ENCODE measurements at places on chromosomes 3 and 15.

GRCh38 chr3:132530624-132531023 lies 66.4 kb upstream of the ACKR4 start:
- DNase-seq = no peak

- DNase-seq = peak; percentile 7
Observed at GRCh38 chr3:120450600-120451271, at the start of gene FSTL1. Gene FSTL1, minus strand, starts transcription at chr3:120450992. Its CDS starts 246 bp downstream, at chr3:120450746.

GRCh38 chr15:32730677-32731654 lies 13.2 kb downstream of the GREM1 start:
- DNase-seq = peak; percentile 89

- DNase-seq = no peak
Observed at GRCh38 chr15:40090774-40091455, 17.8 kb downstream of the BMF start.

GRCh38 chr15:40618906-40619305 lies 24.9 kb downstream of the KNL1 start:
- no peak for DNase-seq

- no peak for DNase-seq
Observed at GRCh38 chr15:71189718-71190117, 74.4 kb downstream of the THSD4 start.

DNA sequence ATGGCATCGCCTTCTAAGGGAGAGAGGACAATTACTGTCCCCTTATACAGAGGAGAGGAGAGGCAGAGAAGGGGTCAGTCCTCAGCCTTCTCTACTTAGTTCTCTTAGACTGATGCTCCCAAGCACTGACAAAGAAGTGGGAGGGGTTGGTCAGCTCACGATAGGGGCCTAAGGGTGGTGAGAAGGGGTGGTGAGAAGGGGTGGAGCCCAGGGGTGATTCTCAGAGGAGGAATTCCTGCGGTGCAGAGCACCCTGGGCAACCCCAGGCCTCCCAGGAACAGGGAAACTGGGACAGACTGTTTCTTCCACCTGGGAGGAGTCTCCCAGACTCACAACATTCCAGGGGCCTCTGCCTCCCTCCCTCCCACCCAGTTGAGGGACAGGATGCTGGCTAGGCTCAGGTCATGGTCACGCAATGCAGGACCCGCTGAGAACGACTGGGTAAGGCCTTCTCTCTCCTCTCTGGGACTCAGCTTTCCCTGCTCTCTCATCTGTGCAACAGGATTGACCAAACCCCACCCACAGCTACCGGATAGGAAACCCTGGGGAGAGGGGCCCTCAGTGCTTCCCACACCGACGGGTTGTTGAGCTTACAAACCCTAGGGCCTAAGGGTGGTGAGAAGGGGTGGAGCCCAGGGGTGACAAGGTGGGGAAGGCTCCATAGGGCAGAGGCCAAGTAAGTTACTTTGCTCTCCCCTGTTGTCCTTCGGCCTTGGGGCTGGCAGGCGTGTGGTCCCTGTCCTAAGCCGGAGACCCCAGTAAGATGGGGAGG lies 1.5 kb downstream of the TPRA1 start:
- DNase-seq = peak; percentile 76

- DNase-seq = no peak
Observed at GRCh38 chr3:31508452-31509146, 24.1 kb upstream of the STT3B start.

GRCh38 chr15:69289342-69290146 lies 9.2 kb upstream of the PAQR5 start:
- DNase-seq = peak; percentile 13

DNA sequence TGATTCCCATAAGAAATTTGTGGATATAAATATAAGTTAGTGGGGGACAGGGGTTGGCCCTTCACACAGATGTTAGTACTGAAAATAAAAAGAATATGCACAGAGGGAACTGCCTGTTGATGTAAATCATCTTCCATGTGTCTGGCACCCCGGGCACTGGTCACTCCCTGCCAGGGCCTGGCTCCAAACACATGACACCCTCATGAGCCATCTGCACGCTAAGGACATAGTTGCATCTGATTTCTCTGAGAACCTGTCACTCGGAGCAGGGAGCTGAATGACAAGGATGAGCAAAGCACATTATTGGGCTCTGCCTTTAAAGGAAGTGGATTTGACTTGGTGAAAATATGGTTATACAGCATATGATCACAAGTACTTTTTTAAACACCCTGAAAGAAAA lies 66.2 kb upstream of the TSC22D2 start:
- no peak for DNase-seq

DNA sequence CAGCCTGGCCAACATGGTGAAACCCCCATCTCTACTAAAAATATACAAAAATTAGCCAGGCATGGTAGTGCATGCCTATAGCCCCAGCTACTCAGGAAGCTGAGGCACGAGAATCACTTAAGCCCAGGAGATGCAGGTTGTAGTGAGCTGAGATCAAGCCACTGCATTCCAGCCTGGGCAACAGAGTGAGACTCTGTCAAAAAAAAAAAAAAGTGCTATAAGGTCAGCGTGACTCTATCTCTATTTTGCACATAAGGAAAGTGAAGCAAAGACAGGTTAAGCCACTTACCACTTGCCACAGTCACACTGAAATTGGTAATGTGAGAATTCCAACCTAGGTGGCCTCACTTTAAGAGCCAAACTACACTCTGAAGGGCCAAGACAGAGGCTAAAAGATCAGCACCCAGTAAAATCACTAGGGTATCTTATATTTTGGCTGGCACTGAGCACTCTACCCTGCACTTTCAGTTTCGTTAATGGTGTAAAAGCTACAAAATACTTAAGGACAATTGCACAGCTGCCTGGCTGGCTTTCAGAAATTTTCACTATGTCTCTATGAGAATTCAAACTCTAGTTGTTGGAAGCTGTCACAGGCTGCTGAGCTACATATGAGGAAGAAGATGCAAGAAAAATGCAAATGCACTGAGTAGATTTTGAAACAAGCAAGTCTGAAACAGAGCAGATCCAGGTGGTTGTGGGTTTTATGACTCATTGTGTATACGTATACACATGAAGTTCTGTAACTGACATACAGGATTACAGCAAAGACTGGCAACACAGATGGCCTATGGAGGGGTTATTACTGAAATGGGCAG lies 32.7 kb downstream of the TRANK1 start:
- DNase-seq = peak; percentile 61

DNA sequence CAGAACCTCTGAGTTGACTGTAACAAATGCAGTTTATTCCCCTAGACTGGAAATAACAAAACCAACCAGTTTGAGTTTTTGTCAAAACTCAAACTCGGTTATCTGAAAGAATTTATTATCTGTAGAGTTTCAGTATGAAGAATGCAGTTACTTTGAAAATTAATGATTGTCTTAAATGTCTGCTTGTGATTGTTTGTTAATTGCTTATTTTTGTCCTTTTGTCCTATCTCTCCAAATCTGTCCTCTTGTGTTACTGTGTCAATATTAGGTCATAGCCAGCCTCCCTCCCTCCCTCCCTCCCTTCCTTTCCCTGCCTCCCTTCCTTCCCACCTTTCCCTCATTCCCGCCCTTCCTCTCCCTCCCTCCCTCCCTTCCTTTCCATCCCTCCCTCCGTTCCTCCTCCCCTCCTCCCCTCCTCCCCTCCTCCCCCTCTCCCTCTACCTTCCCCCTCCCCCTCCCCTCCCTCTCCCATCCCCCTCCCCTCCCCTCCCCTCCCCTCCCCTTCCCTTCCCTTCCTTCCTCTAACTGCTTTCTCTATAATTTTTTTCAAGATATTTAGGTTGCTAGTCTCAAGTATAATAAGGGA lies 153.5 kb downstream of the FNDC3B start:
- DNase-seq = no peak

GRCh38 chr15:78263351-78263781 lies 996 bp upstream of the DNAJA4 start:
- DNase-seq = no peak

GRCh38 chr15:96332637-96333121 lies 2.2 kb downstream of the NR2F2 start:
- no peak for DNase-seq

DNA sequence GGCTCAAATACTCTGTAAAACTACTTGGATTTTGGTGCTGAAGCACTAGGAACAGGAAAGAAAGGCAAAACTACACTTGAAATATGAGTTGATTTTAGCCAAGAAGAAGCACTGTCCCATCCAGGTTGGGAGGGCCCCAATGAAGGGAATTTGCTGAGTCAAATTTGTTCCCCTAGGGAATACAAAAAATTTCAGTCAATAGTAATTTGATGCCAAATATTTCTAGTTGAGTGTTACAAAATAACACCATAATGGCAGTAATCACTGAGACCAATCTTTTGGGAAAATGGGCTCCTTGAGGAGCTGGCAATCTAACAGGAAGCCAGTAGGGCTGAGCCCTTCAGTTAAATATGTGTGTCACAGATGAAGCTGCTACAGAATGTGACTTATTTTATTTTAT lies 896.9 kb downstream of the DIPK2A start:
- no peak for DNase-seq

- DNase-seq = no peak
Observed at GRCh38 chr3:152176241-152176640, 92.5 kb upstream of the MBNL1 start.

DNA sequence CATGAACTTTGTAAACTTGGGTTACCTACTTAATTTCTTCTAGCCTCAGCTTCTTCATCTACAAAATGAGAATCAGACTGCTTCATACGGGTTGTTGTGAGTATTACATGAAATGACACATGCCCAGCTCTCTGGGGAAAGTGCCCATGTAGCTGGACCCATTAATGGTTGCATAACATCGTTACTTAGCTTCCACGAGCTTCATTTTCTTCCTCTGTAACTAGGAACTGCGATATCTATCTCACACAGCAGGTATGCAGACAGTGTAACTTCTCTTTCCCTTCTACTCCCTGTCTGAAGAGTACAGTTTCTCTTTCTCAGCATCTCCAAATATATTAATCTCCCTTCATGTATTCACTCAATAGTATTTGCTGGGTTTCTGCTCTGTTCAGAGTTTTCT lies 37.9 kb upstream of the DLG1 start:
- no peak for DNase-seq

GRCh38 chr3:179175358-179175757 lies 27.2 kb downstream of the PIK3CA start:
- DNase-seq = no peak

DNA sequence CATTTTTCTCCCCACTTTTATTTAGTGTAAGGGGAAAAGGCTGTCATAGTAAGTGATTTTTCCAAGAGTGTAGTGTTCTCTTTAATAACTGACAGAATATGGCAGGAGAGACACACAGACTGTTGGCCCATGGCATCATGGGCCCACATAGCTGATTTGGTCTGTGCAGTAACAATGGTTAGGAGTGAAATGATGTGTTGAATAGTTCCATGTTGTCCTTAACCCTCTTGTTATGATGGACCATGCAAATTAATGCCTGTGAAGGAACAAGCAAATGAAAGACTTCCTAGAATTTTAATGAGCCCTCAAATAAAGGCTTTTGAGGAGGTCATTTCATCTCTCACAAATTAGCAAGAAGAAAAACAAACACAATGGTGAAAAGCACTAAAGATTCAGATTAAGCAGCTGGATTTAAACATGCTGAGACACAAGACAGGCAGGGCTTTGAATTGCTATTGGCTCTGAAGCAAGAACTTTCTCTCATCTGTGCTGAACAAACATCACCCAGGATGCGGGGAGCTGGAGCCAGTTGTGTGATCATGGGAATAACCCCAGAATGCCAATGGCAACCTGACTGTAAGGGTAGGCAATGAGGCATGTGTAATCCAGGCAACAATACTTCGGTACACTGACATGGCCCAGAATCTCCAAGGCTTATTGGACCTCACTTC lies 136.7 kb upstream of the VEPH1 start:
- no peak for DNase-seq

DNA sequence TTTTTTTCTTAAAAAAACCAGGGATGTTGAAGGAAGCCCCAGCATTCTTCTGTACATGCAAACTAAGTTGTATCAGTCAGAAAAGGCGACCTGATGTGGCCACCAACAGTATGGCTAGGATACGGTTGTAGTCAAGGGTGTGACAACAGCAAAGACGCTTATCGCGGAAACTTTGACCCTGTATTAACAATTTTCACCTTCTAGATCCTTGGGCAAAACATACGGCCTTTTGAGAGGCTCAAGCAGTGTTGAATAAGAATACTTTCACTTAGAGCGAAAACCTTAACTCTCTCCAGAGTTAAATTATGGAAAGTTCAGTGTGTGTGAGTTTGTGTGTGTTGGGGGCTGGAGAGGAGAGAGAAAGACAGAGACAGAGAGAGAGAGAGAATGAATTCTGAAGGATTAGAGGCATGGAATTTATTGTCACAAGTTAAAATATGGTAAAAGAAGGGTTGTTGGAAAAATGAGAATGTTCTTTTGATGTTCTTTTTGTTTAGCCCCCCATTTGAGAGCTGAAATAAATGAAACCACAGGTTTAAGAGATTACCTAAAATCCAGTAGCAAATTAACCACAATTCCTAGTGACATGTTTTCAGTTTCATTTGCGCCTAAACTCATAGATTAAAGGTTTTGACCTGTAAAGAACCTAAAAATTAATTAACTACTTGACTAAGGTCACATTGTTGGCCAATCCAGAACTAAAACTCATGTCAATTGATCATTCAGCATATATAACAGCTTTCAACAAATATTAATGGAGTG lies 9.2 kb downstream of the ALCAM start:
- DNase-seq = no peak

DNA sequence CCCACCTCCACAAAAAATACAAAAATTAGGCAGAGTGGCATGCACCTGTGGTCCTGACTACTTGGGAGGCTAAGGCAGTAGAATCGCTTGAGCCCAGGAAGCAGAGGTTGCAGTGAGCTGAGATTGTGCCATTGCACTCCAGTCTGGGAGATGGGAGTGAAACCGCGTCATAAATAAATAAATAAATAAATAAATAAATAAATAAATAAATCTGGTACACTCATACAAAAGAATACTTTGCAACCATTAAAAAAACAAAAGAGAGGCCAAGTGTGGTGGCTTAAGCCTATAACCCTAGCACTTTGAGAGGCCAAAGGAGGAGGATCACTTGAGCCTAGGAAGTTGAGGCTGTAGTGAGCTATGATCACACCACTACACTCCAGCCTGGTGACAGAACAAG lies 28.0 kb downstream of the MESP1 start:
- no peak for DNase-seq

GRCh38 chr3:150610785-150611184 lies 7.7 kb downstream of the SELENOT start:
- no peak for DNase-seq

GRCh38 chr3:78048698-78049097 lies 1008.8 kb downstream of the ROBO2 start:
- DNase-seq = no peak

- peak; percentile 89 for DNase-seq
Observed at GRCh38 chr3:12423918-12424630, 60.2 kb upstream of the TSEN2 start.

Data from Caki2 (cell line).